CD4-positive, alpha-beta T cell treated with Interleukin-17A for 1 hour (primary cell): ENCODE measurements at places on chromosomes 4 and X.

DNA sequence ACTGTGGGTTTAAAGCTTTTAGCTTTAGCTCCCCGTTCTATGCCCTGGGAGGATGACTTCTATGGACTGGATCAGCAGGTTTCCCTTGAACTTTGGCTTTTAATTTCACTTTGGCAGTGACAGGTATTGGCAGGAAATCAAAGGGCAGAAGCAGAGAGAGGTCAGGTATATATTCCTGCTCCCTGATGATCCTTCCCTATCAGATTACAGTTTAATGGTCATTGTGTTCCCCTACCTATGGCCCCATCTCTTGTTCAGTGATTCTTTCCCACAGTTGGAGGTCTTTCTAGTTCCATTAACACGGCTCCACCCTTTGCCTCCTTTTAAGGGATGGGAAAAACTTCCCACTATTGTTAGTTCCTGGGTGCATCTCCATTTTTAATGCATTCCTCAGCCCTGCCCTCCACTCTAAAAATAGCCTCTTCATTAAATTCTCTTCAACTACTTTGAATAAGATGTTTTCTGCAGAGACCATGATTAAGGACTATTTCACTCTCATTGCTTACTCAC lies 107.8 kb upstream of the TMEM47 start:
- no peak for DNase-seq

- no peak for DNase-seq
These were observed 61.2 kb downstream of the NDNF start for GRCh38 chr4:121011138-121011537.

- no peak for DNase-seq
These were observed 942 bp upstream of the L1CAM start for GRCh38 chrX:153886915-153887314.

GRCh38 chr4:74663631-74664030 lies 130.7 kb downstream of the BTC start:
- DNase-seq = no peak

GRCh38 chr4:69750346-69750745 lies 10.1 kb downstream of the SULT1B1 start:
- DNase-seq = no peak

- DNase-seq = no peak
These were observed 14.7 kb upstream of the EPGN start for GRCh38 chr4:74293558-74293957.

- DNase-seq = no peak
These were observed 79.2 kb downstream of the PRSS12 start for GRCh38 chr4:118273642-118274041.

DNA sequence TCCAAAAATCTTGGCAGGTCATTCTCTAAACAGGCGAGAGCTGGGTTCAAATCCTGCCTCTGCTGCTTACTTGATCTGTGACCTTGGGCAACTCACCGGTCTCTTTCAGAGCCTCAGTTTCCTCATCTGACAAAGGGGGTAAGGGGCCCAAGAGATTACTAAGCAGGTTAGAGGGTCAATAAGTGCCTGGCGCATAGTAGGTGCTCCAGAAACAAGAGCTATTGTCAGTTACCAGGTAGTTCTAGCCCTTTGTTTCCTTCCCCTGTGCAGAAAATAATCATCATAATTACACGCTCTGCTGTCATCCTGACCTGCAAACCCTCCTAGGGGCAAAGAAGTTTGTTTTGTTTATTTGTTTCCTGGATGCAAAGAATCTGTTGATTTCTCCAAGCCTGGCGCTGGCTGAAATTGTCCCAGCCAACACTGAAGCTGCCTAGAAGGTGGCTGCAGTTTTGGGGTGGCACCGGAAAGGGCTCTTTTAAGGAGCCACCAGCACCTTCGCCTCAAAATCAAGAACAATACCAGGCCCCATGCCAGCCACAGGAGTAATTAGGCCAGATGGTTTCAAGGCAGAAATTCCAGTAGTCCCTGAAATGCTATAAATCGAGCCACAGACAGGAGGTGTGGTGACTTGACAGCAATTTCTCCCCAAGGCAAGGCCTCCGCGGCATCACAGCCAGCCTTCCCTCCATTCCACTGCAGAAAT lies 10.2 kb upstream of the KIAA0232 start:
- no peak for DNase-seq

DNA sequence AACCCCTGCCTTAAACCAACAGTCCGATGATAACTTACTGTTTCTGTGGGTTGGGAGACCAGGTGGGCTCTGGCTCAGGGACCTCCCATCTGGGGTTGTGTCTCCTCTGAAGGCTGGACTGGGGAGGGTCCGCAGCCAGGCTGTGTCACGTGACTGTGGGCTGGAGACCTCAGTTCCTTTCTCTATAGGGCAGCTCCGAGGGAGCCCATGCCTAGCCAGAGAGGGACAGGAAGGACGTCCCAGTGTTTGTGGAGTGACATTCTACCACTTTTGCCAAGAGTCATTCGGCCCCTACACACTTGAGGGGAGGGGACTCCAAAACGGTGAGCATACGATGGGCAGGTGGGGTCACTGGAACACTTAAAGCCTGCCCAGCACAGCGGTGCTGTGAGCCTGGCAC lies 4.5 kb downstream of the PCGF3 start:
- DNase-seq = no peak

- no peak for DNase-seq
These were observed 6.1 kb upstream of the ACOT9 start for GRCh38 chrX:23749129-23749528.

GRCh38 chrX:28639451-28639850 lies 52.2 kb downstream of the IL1RAPL1 start:
- no peak for DNase-seq

DNA sequence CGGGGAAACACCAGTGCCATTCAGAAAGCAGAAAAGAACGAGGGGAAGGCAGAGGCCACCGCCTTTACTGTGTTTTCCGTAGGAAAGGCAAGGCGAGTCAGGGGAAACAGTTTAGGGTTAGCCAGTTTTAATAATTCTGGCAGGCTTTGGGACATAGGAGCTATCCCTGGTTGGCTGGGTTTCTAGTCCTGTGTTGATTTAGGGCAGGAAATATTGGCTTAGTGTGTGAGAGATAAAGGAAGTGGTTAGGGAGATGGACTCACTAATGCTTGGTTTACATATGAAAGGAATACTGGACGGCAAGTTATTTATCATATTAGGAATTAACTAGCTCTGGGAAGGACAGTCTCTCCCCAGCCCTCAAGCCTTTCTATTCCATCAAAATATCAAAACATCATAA lies 53.1 kb downstream of the SYNPO2 start:
- DNase-seq = no peak

GRCh38 chr4:158313566-158313965 lies 103.3 kb downstream of the TMEM144 start:
- DNase-seq = no peak

DNA sequence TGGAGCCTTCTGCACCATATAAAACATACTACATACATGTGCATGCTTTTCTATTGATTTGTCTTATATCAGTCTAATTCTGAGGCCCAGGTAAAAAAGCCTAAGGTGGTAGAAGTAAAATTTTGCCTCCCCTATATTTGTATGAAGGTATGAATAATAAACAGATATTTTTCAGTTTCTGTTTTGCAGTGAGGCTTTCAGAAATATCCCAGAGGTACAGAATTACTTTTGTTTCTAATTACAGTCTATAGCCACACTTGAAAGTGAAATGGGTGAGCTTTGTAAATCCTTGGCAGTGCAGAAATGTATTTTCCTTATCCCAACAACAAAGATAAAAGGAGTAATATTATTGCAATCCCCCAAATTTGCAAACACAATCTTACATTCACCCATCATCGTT lies 59.5 kb downstream of the DDX60 start:
- DNase-seq = no peak

DNA sequence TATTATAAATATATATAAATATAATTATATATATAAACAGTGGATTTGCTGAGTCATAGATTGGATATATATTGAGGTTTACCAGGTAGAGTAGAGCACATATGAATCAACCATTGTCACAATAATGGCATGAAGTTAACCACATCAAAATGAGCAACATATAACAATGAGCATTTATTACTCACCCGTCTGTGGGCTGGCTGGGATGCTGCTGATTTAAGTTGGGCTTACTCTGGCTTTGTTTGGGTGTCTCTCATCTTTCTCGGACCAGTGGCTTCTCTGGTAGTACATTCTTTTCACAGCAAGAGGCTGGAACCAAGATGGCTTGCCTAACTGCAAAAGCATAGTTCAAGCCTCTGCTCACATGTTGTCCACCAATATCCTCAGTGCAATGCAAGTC lies 111.7 kb upstream of the TAPT1 start:
- DNase-seq = no peak

DNA sequence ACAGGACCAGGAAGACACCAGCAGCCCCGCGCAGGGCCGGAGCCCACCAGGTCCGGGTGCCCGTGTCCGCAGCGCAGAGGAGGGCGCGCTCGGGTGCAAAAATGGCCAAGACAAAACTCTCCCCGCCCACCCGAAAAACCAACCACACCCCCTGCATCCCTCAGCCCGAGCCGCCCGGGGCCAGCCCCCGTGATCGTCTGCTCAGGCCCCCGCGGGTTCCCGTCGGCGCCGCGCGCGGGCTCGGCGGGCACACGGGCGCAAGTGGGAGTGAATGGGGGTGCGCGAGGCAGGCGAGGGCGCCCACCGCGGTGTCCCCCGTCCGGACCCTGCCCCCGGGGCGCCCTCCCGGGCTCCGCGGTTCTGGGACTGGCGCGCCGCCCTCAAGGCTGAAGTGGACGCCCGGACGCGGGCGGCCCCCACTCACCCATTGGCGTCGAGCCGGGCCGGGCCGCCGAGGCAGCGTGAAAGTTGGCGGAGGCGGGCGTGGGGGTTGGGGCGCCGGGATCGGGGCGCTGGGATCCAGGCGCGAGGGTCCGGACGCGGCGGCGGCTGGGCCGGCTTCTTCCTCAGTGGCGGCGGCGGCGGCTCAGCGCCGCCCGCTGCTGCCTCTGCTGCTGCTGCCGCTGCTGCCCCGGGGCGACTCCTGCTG lies 393 bp downstream of the SH3KBP1 start:
- DNase-seq = peak; percentile 16

DNA sequence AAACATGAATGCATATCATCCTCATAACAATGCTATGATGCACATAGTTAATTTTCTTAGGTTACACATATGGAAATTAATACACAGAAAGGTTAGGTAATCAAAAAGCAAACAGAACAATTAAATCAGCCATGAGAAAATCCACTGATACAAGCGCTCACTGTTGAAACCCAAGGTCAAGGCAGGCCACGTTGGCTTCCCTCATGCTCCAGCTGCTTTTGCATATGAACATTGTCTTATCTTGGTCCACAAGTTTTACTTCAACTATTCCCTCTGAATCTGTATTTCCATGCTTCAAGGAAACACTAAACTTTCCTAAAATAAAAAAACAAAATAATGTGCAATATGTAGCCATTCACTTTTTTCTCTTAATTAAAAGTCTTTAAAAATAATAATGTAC lies 34.5 kb upstream of the PLA2G12A start:
- DNase-seq = no peak
